Stomach (tissue), 19 donors: ENCODE measurements at places on chromosomes 2 and 18. TPM values are rescaled to one million over a fixed set of nuclear protein-coding genes. Genes with fewer than 3 reads are reported as not detected.

The FHOD3 gene
- total RNA-seq, result 7.9 TPM

- DNase-seq, result no peak
Observed at GRCh38 chr18:14912967-14913366, 165.0 kb downstream of the ANKRD30B start.

The NIF3L1 gene
- 39.6 TPM for total RNA-seq

The LRRC30 gene
- not detected for total RNA-seq

- DNase-seq, result no peak
Observed at GRCh38 chr2:113278073-113278741, 514 bp downstream of the PAX8 start.

DNA sequence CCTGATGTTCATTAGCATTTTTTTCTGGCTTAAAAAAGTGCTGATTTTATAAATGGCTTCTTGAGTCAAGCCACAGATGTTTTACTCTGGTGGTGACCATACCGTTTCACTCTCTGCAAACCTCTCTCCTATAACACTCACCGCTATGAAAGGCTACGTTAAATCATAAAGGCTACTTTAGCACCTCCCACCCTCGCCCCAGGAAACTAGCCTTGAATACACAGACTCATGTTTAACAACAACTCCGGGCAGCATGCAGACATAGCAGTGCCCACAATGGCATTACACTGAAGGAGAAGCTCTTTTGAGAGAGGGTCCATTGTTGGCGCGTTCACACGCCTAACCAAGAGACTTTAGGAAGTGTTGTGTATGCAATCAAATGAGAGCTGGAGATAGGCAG is 5.6 kb downstream of the MYT1L start:
- no peak for DNase-seq

- no peak for DNase-seq
Observed at GRCh38 chr2:239035997-239036731, 188.3 kb downstream of the TWIST2 start.

The NEU2 gene
- not detected for total RNA-seq

The OSR1 gene
- 1.2 TPM for total RNA-seq

The LYG1 gene
- not detected for total RNA-seq

GRCh38 chr2:165745916-165746315 is 48.1 kb downstream of the GALNT3 start:
- no peak for DNase-seq

The ZSCAN30 gene
- 9.8 TPM for total RNA-seq

The YWHAQ gene
- total RNA-seq, result 133 TPM
